ENCODE measurements at places on chromosomes 5 and 9.

- no peak for DNase-seq
Measured at GRCh38 chr5:116308391-116308790, 223.6 kb downstream of the COMMD10 start.

DNA sequence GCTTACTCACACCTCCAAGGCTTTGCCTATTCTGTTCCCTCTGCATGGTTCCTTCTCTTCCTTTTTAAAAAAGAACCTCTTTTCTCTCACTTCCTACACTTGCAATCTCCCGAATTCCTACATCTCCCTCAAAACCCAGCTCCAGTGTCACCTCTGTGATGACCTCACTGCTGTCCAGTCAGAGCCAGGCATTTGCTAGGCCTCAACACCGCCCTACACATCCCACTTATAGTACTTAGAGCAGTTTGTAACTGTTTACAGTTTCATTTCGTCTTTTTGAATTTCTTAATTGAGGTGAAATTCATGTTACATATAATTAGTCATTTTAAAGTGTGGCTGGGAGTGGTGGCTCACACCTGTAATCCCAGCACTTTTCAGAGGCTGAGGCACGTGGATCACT, 30.8 kb downstream of the CD14 start:
- no peak for DNase-seq

DNA sequence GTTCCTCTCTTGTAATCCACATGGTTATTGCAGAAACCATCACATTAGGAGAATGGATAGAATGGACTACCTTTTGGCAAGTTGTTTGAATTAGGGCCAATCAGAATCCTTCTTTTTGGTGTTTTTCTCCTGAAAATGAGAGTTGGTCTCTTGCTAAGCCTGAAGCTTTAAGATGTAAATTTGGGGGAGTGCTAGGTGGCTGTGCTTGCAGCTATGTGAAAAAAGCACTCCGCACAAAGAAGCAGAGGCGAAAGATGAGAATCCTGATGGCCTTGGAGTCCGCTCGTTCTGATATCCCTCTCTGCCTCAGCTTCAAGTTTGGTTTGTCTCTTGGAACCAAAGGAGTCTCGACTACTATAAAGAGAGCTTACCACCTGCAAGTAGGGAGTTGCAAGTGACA, 63.6 kb downstream of the INIP start:
- no peak for DNase-seq

DNA sequence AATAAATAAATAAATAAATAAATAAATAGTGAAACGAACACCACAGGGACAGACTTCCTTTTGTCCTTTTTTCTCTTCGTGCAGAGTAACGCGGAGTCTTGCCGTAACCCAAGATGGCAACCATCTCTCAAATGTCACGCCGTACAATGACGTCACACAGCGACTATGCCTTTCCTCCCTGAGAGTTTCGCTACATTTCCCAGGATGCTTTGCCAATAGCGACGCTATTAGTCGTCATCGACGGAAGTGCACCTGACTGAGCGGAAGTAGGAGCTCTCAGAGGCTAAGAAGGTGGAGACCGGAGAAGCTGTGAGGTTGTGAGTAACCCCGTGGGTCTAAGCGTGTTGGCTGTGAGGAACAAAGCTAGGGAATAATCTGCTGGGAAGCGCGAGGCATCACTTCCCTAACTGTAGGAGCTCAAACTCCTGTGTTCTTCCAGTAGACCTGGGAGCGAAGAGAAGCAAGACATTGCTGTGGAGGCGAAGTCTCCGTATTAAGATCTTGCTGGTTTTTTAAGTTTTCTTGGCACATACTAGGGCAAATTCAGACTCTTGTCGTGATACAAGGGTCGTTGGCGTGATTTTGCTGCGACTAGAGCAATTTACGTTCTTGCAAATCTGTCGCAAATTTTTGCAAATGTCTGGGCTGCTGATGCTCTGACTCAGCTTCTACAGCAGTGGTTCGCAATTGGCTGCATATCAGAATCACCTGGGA, at the start of gene TTC1:
TSS of gene TTC1 (plus strand) at position 263 of the 714 bp plus-strand sequence. CDS start 1,390 bp downstream, outside the sequence.
- DNase-seq = peak; percentile 99

DNA sequence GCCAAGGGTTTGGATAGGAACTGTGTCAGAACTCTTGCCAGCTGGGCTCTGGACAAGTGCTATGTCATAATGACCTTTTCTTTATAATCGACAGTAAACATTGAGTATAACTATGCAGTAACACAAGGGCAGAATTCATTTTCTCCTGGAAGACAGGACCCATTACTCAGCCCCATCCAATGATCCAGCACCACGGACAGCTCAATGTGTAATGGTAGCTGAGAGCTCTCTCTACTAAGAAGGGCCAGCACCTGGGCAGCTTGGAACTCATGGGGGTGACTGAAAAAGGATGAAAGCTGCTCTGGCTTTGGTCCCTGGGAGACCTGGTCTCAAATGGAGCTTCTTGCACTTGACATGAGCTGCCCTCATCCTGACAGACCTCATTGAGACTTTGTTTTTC, 347.8 kb downstream of the TRIM32 start:
- no peak for DNase-seq

GRCh38 chr9:26954050-26954508, 2.1 kb upstream of the IFT74 start:
- no peak for DNase-seq

DNA sequence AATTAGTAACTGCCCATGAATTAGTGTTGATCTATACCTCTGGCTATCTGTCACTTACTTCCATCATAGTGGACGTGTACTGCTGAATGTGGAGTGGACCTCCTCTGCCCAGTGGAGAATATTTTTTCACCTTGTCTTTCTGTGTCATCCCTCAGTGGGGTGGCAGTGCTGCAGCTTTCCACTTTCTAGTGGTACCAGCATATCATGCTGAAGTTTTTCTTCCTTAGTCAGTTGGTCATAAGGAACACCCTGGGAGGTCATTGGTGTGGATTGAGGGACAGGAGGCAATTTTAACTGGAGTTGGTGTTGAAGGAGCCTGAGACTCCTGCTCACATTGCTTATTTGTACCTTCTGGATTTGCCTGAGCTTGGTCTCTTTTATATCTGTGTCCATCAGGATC, 151.7 kb upstream of the ANKH start:
- DNase-seq = no peak

- DNase-seq = no peak
Measured at GRCh38 chr9:27514551-27514950, 9.5 kb upstream of the IFNK start.

- DNase-seq = no peak
Measured at GRCh38 chr5:21774801-21775200, 1078.3 kb downstream of the CDH12 start.

GRCh38 chr5:57007344-57007743, 55.4 kb upstream of the MIER3 start:
- DNase-seq = no peak

DNA sequence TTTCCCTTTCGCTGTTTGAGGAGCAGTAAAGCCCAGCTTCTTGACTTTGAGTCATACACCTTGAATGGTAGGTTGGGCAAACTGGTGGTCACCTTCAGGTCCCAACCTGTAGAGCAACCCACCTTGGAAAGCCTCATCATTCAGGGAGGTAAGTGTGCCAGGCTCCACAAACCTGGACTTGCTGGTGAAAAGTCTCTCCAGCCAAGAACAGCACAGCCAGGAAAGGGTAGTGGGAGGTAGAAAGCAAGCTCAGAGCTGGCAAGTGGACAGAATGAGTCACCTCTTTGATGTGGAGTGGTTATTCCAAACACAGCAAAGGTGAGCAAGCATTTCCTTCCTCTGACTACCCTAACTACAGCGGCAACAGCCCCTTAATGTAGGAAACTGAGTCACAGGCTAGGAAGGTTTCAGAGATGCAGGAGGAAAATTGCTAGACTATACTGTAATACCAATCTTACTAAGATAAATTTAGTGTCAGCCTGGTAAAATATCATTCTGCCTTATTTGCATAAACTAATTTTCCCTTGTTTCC, 117.5 kb upstream of the MTAP start:
- DNase-seq = peak; percentile 74

- peak; percentile 76 for DNase-seq
Measured at GRCh38 chr9:81999806-82000205, 11.2 kb downstream of the SPATA31D1 start.

GRCh38 chr5:154193283-154193682, 2.8 kb downstream of the GALNT10 start:
- no peak for DNase-seq

- no peak for DNase-seq
Measured at GRCh38 chr9:80292231-80292630, 720.5 kb downstream of the TLE4 start.
